ENCODE measurements at places on chromosomes 7 and 10.

- DNase-seq: no peak
Measured at GRCh38 chr7:73431041-73431835, 2.3 kb upstream of the FZD9 start.

- no peak for DNase-seq
Measured at GRCh38 chr7:111096997-111097396, 6.1 kb downstream of the LRRN3 start.

DNA sequence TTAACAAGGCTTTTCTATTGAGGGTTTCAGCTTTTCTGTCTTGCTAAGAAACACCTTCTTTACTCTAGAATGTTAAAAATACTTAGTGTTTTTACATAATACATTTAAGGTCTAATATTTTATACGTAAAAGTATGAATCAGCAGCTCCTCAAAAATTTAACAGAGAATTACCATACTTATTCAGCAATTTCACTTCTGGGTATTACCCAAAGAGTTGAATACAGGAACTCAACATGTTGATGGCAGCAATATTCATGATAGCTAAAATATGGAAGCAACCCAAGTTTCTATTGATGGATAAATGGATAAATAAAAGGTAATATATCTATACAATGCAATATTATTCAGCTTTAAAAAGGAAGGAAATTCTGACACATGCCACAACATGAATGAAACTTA lies 9.7 kb upstream of the OR13A1 start:
- no peak for DNase-seq

DNA sequence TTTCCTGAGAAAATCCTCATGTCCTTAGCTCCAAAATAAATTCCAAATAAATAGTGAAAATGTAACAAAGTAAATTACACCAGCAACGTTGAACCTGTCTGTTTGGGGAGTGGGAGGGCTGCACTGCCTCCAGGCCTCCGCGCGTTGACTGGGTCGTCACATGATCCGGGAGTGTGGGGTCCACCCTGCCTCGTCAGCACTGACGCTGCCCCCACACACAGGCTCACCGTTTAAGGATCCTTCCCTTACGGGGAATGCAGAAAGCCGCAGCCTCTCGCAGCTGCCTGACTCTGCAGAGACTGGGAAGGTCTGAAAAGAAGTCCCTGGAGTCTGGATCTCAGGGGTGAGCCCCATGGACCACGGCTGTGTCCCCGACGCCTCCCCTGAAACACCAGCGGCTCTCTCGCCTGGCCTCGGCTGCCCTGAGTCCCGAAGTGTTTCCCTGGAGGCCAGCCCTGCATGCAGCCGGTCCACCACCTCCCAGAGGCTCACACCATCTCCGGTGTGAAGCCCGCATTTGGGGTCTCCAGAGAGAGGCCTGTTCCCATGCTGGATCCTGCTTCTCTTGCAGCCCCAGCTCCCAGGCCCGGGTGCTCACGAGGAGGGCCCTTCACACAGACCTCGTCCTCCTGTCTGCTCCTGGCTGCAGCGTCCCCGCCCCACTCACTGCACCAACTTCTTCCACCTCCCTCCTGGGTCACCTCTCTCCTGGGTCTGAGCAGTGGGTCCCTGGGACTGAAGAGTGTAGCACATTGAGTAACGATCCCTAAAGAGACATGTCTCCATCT lies 49.5 kb upstream of the ADGRA1 start:
- DNase-seq: no peak

DNA sequence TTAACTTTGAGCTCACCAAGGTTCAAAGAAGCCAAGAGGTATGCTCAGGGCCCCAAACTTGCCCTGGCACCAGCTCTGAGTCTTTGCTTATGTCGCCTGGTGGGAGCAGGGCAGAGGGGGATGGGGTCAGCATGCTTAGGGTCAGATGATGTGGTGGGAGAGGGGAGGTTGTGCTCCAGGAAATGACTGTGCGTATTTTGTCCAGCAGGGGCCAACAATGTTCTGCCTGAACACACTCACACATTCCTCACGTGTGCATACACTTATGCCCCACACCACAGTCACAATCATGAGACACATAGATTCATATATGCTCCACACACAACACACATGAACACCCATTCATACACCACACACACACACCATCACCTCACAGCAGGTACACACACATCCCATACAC lies 4.4 kb upstream of the RAMP3 start:
- DNase-seq: no peak

- DNase-seq: no peak
Measured at GRCh38 chr7:27967639-27968038, 213.0 kb downstream of the JAZF1 start.

DNA sequence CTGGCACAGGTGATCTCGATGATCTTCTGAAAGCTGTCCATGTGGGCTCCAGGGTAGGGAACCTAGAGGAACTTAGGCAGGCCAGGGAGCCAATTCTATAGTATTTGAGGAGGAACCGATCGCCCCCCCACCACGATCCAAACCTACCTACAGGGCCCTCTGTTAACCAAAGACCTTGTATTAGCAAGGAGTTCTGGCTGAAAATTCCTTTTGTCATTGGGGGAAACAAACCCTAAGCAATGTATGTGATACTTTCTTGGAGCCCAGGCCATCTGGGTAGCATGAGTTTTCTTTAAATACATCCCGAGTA lies 62.1 kb downstream of the CHN2 start:
- no peak for DNase-seq

DNA sequence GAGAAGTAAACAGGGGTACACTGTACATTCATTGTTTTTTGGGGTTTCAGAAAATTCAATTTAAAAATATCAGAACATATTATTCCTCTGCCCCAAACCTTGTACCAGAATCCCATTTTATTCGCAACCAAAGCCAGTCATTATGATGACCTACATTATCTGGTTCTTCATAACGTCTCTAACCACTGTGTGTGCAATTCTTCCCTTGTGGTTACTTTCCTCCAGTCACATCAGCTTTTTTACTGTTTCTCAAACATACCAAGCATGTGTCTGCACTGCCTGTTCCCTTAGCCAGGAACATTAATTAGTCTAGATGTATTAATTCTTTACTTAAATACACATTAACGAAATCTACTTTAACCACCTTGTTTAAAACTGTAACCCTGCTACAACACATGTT lies 64.8 kb downstream of the THSD7A start:
- DNase-seq: no peak
